ENCODE measurements at places on chromosomes 4 and X.
A peak's percentile ranks its signal among the peaks of the same experiment; 100 is the strongest.

- DNase-seq: no peak
These were observed 75.6 kb downstream of the BMP3 start for GRCh38 chr4:81106150-81106549.

- peak; percentile 18 for DNase-seq
These were observed 73.8 kb downstream of the POLA1 start for GRCh38 chrX:24767557-24767956.

DNA sequence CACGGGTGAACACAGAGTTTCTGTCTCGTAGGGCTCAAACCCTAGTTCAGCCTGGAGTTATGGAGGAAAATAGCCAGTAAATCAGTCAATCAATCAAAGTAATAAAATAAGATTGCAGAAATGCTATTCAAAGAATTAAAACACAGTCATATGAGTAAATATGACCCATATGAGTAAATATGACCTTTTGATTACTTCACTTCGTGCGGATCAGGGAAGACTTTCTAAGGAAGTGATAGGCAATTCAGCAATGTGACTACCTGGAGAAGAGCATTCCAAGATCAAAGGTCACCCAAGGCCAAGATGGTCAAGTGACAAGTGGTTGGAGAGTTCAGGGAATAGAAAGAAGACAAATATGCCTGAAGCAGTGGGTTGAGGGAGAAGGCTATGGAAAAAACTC is 722.6 kb downstream of the ADGRL3 start:
- peak; percentile 47 for DNase-seq

GRCh38 chrX:27241981-27242380 is 221.2 kb downstream of the PPP4R3C start:
- DNase-seq: no peak

GRCh38 chr4:7462509-7462971 is 27.8 kb upstream of the PSAPL1 start:
- peak; percentile 28 for DNase-seq

- DNase-seq: no peak
These were observed 55.0 kb upstream of the CXXC4 start for GRCh38 chr4:104549736-104550135.

DNA sequence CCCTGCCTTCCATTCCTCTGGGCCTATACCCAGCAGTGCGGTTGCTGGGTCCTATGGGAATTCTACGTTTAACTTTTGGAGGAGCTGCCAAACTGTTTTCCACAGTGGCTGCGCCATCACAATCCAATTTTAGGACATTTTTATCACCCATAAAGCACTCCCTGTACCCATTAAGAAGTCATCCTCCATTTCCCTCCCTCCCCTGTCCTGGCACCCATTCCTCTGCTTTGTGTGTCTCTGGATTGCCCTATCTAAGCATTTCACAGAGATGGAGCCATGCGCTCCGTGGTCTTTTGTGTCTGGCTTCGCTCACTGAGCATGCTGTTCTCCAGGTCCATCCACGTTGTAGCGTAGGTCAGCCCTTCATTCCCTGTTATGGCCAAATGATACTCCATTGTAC is 1.7 kb upstream of the OPN1LW start:
- no peak for DNase-seq

- peak; percentile 45 for DNase-seq
These were observed 370.4 kb downstream of the INPP4B start for GRCh38 chr4:142475663-142476062.

- DNase-seq: no peak
These were observed 1017.2 kb downstream of the SH3BGRL start for GRCh38 chrX:82219129-82219528.

DNA sequence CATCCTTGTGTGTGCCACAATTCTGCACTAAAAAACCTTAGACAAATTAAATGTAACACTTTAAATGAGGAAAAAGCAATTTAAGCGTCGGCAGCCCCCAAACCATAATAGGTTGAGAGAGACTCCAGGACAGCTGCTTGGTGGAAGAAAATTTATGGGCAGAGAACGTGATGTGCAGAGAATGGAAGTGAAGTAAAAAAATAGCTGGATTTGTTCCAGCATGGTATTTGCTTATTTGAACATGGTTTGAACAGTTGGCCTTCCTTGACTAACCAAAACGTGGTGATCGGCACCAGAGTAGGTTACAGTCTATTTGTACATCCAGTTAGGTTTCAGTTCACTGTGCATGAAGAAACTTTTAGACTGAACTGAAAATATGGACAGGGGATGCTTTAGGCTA is 343.0 kb upstream of the CPEB2 start:
- no peak for DNase-seq

GRCh38 chr4:173506597-173507211 is 23.3 kb downstream of the HAND2 start:
- DNase-seq: no peak

GRCh38 chrX:32155044-32155638 is 1056.2 kb downstream of the DMD start:
- no peak for DNase-seq

DNA sequence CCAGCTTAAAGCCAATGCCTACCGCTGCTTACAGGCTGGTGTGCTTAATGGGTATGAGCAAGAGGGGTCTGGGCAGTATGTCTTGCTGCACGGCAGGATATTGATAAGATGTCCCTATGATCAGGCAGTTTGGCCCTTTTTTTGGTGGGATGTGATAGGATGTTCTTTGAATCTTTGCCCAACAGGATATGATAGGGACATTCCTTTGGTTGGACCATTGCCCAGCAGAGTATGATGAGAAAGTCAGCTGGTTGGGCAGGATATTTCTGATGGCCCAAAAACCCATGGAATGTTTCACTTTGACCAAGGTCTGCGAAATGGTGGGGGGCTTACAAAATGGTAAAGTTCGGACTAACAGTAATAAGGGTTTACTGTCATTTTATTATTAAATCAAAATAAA is 1060.6 kb downstream of the STIM2 start:
- peak; percentile 64 for DNase-seq

DNA sequence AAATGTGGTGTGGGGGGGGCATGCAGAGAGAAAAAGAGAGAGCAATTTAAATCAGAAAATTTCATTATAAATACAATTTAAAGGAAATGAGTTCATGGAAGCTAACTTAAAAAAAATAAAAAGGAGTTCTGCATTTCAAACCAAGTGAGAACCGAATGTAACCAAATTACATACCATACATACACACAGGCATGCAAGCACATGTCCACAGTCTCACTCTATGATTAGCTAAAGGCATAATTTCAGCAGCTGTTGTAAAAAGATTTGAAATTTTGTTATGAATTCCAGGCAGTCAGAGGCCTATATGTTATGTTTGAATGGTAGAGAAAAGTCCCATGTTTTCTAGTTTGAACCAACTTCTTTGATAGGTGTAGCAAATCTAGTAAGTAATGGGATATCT is 611.6 kb upstream of the ADGRL3 start:
- DNase-seq: no peak

GRCh38 chrX:119695535-119696050 is 2.6 kb upstream of the SEPTIN6 start:
- DNase-seq: no peak

DNA sequence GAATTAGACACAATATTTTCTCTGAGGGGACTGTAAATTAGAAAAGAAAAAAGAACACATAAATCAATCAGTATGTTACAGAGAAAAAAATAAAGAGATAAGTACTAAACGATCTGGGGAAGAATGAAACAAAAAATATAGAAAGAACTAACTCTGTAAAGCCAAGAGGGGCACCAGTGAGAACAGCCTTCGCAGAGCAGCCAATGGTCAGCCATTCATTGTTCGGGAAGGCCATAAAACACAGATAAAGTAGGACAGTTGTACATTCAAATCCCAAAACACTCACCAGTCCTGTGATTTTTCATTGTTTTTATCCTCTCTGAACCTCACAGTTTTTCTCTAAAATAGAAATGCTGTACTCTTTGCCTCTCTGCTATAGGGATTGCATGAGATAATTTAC is 127.9 kb downstream of the NEK1 start:
- DNase-seq: peak; percentile 17

DNA sequence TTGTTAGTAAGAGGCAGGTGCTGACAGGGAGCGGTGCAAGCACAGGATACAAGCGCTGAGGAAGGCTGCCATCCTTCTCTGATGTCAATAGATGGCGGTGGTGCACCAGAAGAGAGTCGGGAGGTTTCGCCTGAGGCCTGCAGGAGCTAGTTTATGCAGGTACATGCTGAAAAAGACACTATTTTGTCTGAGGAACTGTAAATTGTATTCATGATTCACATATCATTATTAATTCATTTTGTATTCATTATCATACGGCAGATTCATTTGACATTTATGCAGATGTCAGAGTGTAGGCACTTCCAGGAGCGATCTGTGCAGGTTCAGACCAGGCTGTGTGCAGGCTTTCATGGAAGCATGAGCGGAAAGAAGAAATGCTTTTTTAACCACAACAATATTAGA is 824.0 kb downstream of the STIM2 start:
- peak; percentile 70 for DNase-seq

GRCh38 chr4:70178075-70178660 is 17.4 kb upstream of the ODAM start:
- no peak for DNase-seq

GRCh38 chrX:143165778-143166177 is 140.1 kb downstream of the SPANXN4 start:
- no peak for DNase-seq

DNA sequence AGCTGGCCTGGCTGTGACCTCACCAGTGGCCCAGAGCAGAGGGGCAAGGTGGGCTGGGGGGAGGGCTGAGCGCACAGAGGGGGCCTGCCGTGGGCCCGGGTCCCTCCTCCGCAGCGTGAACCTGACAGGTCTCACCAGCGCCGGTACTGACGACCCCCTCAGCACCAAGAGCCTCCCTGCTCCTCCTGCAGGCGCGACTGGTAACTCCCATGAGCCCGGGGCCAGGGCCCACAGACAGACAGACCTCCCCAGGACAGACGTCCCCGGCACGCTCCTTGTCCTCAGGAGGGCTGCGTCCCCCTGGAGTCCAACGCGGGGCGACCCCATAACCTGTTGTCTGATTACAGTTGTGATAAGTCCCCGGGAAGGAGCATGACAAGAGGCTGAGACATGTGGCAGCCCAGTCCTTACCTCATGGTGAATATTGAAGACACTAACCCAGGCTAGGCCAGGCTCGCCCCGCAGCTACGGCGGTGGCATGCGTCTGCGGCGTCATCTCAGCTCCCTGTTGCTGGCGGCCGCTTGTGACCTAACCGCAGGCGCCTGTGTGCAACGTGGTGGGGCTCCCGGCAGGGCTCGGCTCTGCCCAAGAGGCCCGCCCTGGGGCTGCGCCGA is 8.5 kb downstream of the AKAP17A start:
- no peak for DNase-seq

DNA sequence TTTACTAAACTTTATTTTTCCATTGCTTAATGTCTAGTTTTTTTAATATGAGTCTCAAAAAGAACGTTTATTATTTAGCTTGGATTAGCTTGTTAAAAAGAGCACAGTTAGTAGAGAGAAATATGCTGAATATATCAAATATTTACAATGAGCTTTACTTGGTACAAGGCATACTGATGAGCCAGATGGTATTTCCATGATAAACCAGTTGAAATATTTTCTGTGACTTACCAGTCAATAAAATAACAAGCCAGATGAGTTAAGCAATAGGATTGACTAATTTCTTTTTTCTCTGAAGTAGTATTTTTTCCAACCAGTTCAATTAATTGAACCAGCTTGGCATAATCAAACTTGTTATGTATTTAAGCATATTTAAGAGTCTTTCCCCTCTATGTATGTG is 134.1 kb downstream of the KLHL34 start:
- peak; percentile 13 for DNase-seq

- no peak for DNase-seq
These were observed 165.9 kb upstream of the NDST4 start for GRCh38 chr4:115279330-115279729.

- DNase-seq: no peak
These were observed 300.9 kb upstream of the HS3ST1 start for GRCh38 chr4:11729548-11729947.

DNA sequence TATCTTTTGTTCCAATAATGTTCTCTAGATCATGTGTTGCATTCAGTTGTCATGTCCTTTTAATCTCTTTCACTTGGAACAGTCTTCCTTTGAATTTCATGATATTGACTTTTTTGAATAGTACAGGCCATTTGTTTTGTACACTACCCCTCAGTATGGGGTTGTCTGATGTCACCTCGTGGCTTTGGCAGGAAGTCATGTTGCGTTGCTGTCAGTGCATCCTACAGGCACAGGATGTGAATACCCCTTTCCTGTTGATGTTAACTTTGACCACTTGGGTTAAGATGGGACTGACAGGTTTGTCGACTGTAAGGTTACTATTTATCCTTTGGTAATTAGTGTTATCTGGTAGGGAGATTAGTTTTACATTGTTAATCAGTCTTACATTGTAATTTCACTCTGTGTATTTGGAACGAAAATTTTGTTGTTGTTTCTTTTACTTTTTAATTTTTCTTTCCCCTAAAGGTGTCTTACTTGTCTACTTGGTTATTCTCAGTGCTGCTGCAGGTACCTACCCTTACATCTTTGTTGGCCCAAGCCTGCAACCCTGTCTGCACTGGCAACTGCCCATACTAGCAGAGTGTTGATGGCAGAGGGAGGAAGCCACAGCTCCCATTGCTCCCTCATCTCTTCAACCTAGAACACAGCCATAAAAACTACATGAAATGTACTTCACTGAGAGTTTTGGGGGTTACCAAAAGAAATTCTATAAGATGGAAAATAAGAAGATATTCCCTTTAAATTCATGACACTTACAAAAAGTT is 14.7 kb upstream of the ATP8A1 start:
- no peak for DNase-seq

Data from ELR (cell line).